ENCODE measurements at places on chromosomes 3 and 15.
A peak's percentile ranks its signal among the peaks of the same experiment; 100 is the strongest.

DNA sequence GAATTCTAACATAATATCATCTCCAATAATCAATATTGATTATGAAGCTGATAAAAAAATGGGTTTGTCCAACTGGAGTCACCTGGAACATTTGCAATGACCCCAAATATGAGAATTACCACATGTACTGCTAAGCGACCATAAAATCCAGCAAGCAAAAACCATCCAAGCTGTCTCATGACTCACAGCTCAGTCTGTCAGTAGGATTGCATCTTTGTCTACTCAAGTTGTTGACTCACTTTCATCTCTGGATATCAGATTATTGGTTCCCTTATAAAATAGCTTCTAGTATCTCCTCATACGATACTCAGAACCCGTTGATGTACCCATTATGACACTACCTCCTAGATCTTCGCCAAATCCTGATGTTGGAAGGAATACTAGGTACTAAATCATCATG is 209.8 kb upstream of the ATP11B start:
- DNase-seq = no peak

DNA sequence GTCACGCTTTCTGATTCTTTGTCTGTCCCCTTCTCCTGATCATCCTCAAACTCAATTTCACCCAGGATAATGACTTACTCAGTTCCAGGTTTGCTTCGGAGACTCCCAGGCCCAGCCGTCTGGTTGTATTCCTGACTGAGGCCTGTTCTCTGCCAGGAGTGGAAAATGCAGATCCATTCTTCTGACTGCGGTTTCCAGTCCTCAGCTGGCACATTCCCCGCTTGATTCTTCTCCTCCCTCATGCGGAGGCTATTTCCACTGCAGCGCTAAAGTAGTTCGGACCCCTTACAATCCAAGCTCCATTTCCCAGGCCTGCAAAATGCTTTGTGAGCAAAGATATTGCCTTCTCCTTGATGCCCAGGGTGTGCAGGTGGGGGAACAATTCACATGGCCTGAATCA is 47.2 kb upstream of the GALNT15 start:
- DNase-seq = no peak

DNA sequence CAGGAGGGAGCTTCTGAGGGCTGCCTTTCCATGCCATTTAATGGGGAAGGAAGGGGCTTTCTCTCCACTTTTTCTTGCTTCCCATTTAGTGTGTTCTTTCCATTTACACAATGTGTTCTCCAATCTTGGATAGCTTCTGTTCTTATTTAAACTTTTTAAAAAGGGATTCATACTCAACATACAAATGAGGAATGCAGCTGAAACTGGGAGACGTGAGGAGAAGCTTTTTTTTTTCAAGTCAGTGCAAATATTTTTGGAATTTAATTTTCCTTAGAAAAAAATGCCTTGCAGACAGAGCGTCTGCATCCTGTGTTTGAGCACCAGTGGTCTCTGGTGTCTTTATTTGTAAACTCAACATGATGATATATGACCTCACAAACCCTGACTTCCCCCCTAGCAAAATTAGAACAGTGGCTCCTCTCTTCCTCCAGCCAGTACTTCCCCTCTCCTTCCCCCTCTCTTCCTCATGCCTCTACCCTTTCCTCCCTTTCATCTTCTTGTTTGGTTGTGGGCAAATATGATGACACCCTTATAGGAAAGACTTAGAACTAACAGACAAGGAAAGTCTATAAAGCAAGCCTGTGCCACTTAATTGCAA is 48.1 kb upstream of the PCSK6 start:
- DNase-seq = no peak

- DNase-seq = no peak
Measured at GRCh38 chr3:169112153-169112892, 551.2 kb downstream of the MECOM start.

DNA sequence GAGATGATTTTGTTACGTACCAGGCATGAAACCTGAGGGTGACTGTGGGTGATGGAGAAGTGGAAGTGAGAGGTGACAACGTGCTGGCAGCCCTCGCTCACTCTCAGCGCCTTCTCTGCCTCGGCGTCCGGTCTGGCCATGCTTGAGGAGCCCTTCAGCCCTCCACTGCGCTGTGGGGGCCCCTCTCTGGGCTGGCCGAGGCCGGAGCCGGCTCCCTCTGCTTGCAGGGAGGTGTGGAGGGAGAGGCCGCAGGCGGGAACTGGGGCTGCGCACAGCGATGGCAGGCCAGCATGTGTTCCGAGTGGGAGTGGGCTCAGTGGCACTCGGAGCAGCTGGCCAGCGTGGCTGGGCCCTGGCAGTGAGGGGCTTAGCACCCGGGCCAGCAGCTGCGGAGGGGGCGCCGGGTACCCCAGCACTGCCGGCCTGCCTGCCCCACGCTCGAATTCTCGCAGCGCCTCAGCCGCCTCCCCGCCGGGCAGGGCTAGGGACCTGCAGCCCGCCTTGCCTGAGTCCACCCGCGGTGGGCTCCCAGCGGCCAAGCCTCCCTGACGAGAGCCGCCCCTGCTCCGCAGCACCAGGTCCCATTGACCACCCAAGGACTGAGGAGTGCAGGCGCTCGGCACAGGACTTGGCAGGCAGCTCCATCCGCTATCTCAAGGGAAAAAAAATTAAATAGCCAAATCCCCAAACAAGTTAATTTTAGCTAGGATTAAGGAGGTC is 29.7 kb upstream of the MYRIP start:
- DNase-seq = no peak

- DNase-seq = no peak
Measured at GRCh38 chr3:141191097-141191749, 40.4 kb upstream of the PXYLP1 start.

DNA sequence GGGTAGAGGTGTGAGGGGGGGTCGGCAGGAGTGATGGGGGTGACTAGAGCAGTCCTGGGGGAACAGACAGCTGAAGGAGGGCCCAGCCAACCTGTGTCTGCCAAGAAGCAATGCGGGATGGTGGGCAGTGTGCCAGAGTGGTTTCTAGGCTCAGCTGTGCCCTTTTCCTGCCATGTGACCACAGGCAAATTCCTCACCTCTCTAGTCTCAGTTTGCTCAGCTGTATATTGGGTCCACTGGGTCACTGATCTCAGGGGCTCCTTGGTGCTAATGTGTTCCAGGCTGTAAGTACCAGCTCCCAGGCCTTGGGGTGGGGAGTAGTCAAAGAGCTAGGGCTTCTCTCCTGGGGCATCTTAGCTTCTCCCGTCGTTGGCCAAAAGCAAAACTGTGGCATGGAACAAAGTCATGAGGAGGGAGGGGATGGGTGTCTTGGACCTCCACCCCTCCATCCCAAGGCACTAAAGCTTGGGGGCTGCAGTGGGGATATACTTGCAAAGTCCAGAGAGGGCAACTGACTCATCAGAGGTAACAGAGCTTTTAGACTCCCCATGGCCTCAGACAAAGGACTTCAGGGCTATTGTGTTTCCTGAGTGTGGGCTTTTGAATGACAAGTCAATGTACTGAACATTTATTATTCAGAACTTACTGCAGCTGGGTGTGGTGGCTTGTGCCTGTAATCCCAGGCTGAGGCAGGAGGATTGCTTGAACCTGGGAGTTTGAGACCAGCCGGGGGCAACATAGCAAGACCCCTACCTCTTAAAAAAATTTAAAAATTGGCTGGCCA is 20.9 kb downstream of the SMAD6 start:
- DNase-seq = no peak

GRCh38 chr3:114151091-114151490 is 27.8 kb downstream of the DRD3 start:
- no peak for DNase-seq

DNA sequence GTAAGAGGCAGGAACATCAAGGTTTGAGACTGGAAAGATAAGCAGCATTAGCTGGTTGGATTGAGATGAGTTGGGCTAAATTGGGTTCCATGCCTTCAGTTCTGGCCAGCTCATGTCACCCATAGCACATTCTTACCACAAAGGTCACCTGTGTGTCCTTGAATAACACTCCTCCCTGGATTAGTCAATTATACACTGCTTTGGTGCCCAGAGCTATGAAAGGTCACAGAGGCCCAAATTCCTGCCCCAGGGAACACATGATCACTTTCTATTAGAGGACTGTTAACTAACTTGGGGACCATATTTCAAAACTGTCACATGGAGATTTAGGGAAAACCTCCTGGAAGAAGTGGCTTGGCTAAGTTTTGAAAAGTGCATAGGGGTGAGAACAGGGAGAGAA is 40.1 kb upstream of the XCR1 start:
- DNase-seq = no peak

GRCh38 chr15:78211189-78211921 is 23.0 kb downstream of the ACSBG1 start:
- DNase-seq = no peak

DNA sequence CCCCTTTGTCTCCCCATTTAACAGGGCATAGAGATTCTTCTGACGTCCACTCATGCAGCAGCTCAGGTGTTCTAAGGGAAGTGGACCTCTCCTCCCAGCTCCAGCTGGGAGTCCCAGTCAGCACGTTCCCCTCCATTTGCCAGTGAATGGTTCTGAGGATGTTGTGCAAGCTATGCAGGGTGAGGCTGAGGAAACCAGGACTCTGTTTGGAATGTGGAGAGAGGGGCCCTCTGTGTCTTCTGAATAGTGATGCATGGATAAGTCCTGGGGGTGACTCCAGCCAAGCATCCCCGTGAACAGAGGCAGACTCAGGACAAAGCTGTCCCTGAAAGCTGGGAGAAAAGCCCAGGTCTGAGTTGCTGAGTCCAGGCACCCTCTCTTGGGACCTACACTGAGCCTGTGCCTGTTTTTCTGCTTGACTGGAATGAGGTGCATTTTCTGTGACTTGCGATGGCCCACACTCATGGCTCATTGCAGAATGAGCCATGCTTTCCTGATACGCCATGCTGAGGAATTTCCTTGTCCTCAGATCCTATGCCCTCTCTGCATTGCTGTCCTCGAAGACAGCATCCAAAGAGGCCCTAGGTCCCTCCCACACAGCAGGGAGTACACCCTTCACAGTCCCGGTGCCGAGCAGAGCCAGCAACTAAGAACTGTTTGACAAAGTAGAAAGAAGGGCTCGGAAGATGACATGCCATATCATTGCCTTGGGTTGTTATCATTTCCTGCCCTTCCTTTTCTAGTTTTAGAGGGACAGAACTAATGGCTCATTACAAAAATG is 185.2 kb downstream of the ATP10A start:
- no peak for DNase-seq

DNA sequence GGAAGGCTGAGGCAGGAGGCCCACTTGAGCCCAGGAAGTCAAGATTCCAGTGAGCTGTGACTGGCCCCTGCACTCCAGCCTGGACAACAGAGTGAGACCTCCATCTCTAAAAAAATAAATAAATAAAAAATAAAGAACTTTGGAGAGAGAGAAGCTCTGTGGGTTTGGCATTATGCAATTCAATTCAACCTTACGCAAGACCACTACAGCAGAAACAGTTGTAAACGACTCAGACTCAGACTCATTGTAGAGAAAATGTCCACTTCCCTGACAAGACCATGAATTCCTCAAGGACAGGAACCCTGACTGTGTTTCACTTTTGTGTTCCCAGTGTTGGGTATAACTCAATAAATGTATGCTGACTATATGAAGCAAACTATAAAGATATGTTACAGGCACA is 90.3 kb upstream of the C3orf80 start:
- DNase-seq = peak; percentile 83

DNA sequence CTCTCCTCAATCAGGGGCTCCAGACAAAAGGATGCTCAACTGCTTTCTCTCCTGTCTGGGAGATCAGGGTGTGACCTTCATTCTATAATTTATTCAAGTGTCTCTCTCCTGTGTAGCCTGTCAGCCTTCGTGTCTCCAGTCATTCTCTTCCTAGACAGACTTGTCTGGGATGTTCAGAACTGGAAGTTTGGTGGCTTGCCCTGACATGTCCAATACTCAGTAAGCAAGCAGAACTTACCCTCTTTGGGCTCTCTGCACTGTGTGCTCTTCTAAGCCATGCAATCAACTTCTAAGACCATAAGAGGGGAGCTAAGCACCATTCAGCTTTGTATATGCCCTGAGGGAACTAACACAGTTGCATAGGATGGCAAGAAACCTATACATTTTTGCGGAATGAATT is 14.1 kb downstream of the ACKR2 start:
- DNase-seq = no peak

DNA sequence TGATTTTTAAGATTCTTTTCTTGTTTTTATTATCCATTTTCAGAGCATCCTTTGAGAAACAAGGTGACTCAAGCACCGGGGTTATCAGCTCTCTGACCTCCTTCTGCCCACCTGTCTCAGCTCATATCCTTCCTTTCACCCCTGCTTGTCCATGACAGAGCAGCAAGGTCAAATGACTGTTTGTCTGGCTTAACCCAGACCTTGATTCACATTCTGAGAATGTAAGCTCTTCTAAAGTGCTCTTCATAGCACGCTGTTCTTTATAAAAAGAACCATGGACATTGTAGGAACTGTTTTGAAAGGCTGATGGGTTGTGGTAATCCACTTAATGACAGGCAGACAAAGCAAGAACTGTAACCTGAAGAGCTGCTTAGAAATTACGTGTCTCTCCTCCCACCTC is 122.5 kb downstream of the CHST2 start:
- DNase-seq = no peak

GRCh38 chr3:59836531-59836930 is 786.7 kb upstream of the CFAP20DC start:
- DNase-seq = no peak

DNA sequence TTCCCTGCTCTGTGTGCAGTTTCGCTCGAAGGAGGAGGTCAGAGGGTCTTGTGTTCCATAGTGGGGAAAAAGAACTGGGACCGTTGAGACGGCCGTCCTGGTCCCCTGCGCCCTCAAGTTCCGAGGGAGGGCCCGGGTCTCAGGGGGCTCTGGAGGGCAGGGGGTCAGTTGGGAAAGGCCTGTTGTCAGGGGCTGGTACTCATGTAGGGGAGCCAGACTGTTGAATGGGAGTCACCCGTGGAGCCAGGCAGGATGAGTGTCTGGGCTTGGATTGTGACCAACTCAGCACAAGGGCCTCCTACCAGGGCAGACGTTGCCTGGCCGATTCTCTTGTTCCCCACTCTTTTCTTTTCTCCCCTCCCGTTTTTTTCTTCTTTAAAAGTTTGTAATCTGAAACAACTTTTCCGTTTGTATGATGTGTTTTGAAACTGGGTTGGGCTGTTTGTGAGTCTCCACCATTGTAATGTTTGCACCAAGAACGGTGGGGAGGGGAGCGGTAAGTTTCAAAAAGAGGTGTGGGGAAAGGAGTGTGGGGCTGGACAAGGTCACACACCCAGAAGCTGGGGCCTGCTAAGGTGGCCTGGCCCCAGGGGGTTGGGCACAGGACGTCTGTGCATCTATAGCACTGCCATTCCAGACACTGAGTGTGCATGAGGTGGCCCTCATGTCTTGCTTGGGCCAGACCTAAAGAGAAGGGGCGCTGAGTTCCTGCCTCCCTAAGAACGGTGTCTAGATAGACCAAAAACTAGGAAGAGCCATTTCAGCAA is 1.1 kb downstream of the CMTM7 start:
- DNase-seq = peak; percentile 34

DNA sequence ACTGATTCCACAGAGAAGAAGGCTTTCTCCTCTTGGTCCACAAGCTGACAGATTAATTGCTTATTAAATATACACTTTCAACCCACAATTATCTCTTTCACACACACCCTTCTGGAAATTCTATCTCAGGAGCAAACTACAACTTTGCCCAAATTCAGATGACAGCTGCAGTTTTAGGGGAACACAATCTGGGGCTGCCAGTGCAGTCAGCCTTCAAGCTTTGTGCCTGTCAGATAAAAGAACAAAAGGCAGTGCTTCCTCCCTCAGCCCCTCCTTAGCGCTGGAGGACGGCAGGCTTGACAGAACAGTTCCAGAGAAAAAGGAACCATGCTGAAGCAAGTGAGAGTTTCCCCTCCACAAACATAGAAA is 99.6 kb downstream of the TMCC1 start:
- peak; percentile 42 for DNase-seq
